ENCODE measurements at places on chromosomes 1 and 21. TPM values are rescaled to one million over a fixed set of nuclear protein-coding genes. Genes with fewer than 3 reads are reported as not detected.

Gene TNFRSF25
- 88.0 TPM for total RNA-seq

Gene SPRR3
- total RNA-seq, result not detected

Gene TAGLN2
- total RNA-seq, result 578 TPM

Gene L1TD1
- not detected for total RNA-seq

Gene TTLL10
- not detected for total RNA-seq

Gene CSF3R
- 0.11 TPM for total RNA-seq

Gene TMEM52
- 1.2 TPM for total RNA-seq

Gene GJA9
- total RNA-seq, result not detected

Gene IFFO2
- total RNA-seq, result 49.4 TPM

Gene RAD54L
- 49.0 TPM for total RNA-seq

Gene COPA
- total RNA-seq, result 154 TPM

Gene AMY2A
- total RNA-seq, result not detected

Gene FOXD2
- total RNA-seq, result 0.11 TPM

Gene GPR89B
- 13.8 TPM for total RNA-seq

Gene GNG4
- 167 TPM for total RNA-seq

Gene GPR37L1
- not detected for total RNA-seq

Gene MEX3A
- total RNA-seq, result 1.6 TPM

Gene KRTAP12-2
- not detected for total RNA-seq

Gene NOL9
- total RNA-seq, result 43.4 TPM

Gene RGS13
- not detected for total RNA-seq

Gene RBM11
- 0.50 TPM for total RNA-seq

Gene SARS1
- 128 TPM for total RNA-seq

Gene AMY1A
- not detected for total RNA-seq

Gene LCE1F
- total RNA-seq, result not detected

Gene KRTAP10-1
- total RNA-seq, result not detected

Gene BSND
- total RNA-seq, result not detected

Gene GUCA2B
- not detected for total RNA-seq

Gene MROH9
- total RNA-seq, result not detected

Gene CRP
- not detected for total RNA-seq

Gene UMODL1
- total RNA-seq, result not detected

Gene ARTN
- total RNA-seq, result 0.39 TPM

Gene CHI3L1
- total RNA-seq, result not detected

Gene CALML6
- total RNA-seq, result 0.32 TPM

Gene TOMM40L
- 24.9 TPM for total RNA-seq

Gene SIPA1L2
- total RNA-seq, result 3.4 TPM

Gene KPRP
- not detected for total RNA-seq

Gene KCNE2
- not detected for total RNA-seq

Gene FLG
- not detected for total RNA-seq

Gene OR2T11
- not detected for total RNA-seq

Gene SEMA6C
- total RNA-seq, result 2.0 TPM

Gene PCP4
- not detected for total RNA-seq

Gene MRPL24
- total RNA-seq, result 116 TPM

Gene LY9
- 0.28 TPM for total RNA-seq

Gene CASZ1
- 9.9 TPM for total RNA-seq

Gene CD53
- total RNA-seq, result 161 TPM

Gene FCRL5
- not detected for total RNA-seq

Gene RXFP4
- total RNA-seq, result not detected

Gene ARHGAP30
- total RNA-seq, result 170 TPM

Gene OR14K1
- not detected for total RNA-seq

Measured in activated T-helper 2 cell treated with anti-CD3 and anti-CD28 coated beads, Interferon-gamma antibody, Interleukin-2, Interleukin-4, amounts not matched to agents 10 μg/mL and 5 μg/mL and 100 μg/mL, durations not matched to agents 14 hours and 24 hours and 36 hours (primary cell).